ENCODE measurements at places on chromosomes 2 and 18.

DNA sequence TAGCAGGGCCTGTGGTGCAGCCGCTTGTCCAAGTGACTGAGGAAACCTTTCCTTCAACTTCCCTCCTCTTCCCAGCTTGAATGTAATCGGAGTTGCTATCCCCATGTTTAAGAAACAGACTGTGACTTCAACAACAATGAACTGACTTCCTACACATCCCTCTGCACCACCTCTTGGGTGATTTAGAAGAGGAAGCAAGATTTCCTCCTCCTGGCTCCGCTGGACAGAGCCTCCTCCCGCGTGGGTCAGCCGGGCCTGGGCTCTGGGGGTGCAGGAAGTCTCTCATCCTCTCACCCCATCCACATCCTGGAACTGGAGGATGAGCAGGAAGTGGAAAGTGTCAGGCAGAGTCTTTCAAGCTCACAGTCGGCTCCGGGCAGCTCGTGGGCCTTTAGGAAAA is 84.3 kb downstream of the GATA6 start:
- DNase-seq = no peak

GRCh38 chr2:174046172-174046571 is 81.0 kb upstream of the SP3 start:
- DNase-seq = no peak

DNA sequence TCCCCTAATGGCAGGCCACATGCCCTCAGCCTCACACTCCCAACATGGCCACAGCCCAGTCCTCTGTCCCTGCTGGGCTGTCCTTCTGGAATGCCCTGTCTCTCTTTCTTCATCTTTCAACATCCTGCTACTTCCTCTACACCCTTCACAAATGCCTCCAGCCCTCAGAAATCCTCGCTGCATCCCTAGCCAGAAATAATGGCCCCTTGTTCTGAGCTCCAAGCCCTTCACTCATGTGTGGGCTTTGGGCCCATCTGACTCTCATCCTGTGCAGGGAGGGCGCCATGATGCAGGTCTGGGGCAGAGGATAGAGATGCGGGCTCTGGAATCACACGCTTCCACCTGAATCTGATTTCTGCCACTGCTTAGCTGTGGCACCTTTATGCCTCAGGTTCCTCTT is 181.9 kb downstream of the TNS1 start:
- DNase-seq = no peak

GRCh38 chr2:145010635-145011034 is 490.7 kb upstream of the ZEB2 start:
- DNase-seq = no peak
